ENCODE measurements at places on chromosomes 2 and 18. TPM values are rescaled to one million over a fixed set of nuclear protein-coding genes. Genes with fewer than 3 reads are reported as not detected.

GRCh38 chr2:98149333-98149697 is 62.3 kb downstream of the VWA3B start:
- DNase-seq, result no peak

GRCh38 chr18:58998401-58999203 is 133.9 kb downstream of the ZNF532 start:
- DNase-seq, result no peak

DNA sequence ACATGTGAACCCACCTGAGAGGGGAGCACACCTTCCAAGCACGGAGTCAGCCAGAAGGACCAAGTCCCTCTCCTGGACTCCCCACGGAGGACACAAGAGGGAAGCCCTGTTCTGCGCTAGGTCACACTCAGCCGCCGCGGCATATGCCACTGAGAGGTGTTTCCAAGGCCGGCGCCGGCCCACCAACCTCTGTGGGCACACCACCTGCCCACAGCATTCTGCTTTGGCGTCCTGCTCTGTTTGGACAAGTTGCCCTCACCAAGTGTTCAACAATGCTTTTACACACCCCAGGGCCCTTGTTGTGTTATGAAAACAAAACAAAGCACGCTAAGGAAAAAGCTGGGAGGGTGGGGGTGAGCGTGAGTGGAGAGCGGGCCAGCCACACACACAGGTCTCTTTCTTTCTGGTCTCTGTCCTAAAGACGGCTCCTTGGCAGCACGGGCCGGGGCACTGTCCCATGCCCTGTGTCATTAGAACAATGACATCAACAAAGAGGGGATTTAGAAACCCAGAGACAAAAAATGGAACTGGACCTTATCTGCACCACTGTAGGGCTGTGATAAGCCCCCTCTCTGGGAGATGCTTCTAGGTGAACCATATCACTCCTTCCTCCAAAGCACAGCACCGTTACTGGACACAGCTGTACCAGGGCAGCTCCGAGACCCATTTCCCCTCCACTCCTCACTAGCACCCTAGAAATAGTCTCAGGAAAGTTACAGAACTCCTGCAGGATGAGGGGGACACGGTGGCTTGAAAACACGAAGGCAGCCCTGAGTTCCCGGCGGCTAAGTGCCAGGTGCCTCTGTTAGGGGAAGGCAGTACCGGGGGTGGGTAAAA is 17.0 kb downstream of the SMAD7 start:
- no peak for DNase-seq

DNA sequence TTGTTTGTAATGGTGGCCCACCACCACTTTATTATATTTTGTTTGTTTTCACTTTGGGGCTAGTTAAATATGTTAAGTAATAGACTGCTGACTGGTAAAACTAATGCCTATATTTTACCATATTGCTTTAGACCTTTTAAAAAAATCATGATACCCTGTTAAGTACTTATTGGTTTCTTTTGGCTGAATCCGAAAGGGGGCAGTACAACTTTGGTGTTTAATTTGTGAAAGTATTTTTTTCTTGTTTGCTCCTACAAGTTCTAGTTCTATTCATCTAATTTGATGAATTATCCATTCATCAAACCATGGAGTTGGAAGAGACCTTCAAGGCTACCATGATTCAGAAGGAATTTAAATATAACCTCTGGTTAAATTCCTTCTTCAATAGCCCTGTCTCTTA is 147.0 kb downstream of the MBD5 start:
- DNase-seq, result no peak

- DNase-seq, result peak; percentile 13
These were observed 104.2 kb downstream of the TPGS2 start for GRCh38 chr18:36724591-36725001.

Gene CSRNP3
- 5.5 TPM for total RNA-seq

DNA sequence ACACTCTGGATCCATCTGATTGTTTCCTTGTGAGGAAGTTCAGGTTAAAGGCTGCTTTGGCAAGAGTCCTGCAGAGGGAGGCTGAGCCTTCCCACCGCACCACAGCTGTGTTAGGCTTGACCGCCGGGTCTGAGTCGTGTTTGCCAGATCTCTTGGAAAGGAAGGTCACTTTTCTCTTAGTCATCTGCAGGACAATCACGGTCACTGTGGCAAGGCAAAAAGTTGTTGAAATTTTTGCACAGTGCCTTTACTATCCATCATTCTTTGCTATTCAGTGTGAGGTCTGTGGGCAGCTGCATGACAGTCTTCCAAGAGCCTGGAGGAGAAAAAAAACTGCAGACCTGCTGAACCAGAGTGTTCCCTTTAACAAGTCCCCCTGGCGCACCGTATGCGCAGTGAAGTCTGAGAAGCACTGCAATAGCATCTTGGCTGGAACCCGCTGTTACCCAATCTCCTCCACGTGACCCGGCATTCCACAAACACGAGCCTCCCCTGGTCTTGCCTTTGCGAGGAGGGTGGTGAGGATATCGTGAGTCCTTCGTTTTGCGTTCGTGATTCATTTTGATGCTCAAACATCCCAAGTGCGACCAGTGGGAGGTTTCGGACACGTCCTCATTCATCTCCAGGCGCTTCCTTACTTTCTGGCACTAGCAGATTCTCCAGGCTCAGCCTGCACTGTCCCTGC is 23.0 kb downstream of the BIN1 start:
- DNase-seq, result peak; percentile 56

DNA sequence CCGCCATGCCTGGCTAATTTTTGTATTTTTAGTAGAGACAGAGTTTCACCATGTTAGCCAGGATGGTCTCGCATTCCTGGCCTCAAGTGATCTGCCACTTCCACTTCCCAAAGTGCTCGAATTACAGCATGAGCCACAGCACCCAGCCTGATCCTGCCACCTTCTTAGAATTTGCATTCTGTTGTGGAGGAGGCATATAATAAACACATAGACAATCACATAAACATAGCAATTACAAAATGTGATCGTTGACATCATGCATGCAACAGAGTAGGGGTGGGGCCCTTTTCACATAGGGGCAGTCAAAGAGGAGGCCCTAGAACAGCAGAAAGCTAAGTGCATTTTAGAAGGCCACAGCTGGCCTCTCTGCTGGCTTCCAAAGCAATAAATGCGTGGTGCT is 39.9 kb upstream of the TSPYL6 start:
- no peak for DNase-seq

Gene HOXD9
- total RNA-seq, result 4.7 TPM

GRCh38 chr2:127001751-127002150 is 103.1 kb downstream of the TEX51 start:
- DNase-seq, result no peak

DNA sequence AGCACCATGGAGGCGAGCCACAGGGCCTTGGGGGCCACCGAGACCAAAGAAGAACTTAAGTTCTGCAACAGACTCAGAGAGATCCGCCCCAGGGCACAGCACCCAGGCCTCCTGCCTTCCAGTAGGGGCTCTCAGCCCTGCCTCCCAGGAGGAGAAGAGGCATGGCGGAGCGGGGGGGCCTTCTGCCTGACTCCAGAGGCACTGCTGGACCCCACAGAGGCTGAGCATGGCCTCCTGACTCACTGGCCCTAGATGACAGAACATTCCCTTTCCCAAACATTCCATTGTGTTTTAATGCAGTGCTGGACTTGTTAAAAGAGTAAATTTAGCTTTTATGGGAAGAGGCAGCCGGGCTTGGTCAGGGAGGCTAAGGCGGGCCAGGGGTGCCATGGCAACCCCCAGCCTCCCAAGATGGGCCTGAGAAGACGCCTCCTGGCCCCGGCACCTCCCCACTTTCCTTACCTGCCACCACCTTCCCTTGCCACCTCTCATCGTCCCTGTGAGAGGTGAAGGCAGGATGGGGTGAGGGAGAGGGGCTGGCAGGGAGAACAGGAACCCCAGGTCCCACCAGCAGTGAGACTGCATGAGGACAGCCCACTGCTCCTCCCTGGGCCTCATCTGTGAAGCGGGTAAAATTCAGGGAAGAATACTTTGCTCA is 65.4 kb downstream of the SMAD7 start:
- DNase-seq, result no peak

Gene TEKT4
- not detected for total RNA-seq

- no peak for DNase-seq
These were observed 414.8 kb downstream of the HRH4 start for GRCh38 chr18:24875286-24875685.

- no peak for DNase-seq
These were observed 6.4 kb upstream of the NCKAP5 start for GRCh38 chr2:133574620-133575019.

DNA sequence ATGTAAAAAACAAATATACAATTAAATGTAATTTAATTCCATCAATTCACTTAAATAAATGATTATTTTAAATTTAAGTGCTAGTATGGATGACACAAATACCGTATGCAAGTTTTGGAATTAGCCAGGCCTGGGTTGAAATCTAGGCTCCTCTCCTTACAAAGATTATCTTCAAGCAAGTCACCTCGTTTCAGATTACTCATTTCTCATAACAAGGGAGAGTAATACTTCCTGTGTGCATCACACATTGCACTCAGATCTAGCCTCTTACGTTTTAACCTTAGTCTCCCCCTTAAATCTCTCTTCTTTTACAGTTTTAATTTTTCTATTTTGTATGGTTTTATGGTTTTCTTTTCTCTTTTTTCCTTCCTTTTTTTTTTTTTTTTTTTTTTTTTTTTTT is 1475.9 kb upstream of the NXPH2 start:
- no peak for DNase-seq
